CD4-positive, alpha-beta T cell treated with Interleukin-15 for 1 hour (primary cell): ENCODE measurements at places on chromosomes 2 and 18.

DNA sequence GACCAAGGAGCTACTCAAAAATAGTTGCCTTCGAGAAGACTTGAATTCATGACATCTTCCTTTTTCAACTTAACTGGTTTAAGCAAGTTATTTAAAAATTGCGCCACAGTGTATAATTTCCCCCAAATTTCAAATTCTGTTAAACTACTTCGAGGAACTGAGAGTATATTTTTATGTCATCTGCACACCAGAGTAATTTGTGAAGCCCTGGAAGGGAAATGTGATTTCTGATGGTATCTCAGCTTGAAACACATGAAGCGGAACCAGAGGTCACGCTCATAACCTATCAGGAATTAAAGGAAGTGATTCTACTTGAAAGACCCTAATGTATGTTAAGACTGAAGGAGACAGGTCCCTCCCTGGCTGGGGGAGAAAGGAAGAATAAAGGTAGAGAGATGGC lies 33.9 kb upstream of the DARS1 start:
- no peak for DNase-seq

- no peak for DNase-seq
These were observed 13.2 kb downstream of the CFAP65 start for GRCh38 chr2:219028141-219028540.

DNA sequence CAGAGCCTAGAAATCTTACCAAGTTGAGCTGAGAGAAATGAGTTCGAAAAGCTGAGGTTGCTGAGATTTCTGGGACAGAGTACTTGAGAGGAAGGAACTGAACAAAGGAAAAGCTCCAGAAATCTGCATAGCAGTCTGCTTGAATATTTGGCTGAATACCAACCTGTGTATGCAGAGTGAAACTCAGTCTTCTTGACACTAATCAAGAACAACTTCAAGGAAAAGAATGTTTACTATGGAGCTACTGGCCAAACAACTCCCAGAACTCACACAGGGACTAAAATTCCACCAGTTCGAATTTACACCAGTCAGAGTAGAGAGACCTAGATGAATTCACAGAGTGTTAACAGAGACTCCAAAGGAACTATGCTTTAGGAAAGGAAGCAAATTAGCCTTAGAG lies 66.5 kb downstream of the USP37 start:
- DNase-seq: no peak

GRCh38 chr2:133458280-133458679 lies 110.0 kb downstream of the NCKAP5 start:
- no peak for DNase-seq

- DNase-seq: peak; percentile 54
These were observed 86.8 kb upstream of the DNER start for GRCh38 chr2:229800997-229801754.

DNA sequence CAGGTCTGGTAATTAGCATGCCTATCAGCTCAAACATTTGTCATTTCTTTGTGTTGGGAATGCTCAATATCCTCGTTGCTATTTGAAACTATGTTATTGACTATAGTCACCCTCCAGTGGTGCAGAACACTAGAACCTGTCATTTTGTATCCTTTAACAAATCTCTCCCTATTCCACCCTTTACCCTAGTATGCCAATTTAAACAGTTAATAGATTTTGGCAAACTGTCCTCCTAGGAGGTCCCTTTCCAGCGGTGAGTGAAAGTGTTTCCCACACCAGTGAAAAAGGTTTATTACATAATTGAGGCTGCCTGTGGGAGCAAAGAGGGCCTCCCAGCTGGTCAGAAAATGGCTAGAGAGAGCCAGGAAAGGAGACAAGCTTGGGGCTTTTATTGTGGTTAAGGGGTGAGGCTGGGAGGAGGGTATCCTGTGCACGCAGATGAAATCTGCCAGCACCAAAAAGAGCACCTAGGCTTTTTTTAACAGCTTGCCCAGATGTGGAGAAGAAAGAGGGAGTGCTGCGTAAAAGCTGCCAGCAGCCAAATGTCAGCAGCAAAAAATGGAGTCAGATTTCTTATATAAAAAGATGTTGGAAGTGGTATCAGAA lies 1.8 kb upstream of the DRC1 start:
- DNase-seq: no peak

GRCh38 chr2:136133586-136133985 lies 15.6 kb upstream of the CXCR4 start:
- DNase-seq: no peak

- no peak for DNase-seq
These were observed 658.9 kb upstream of the NXPH2 start for GRCh38 chr2:139439100-139439499.

DNA sequence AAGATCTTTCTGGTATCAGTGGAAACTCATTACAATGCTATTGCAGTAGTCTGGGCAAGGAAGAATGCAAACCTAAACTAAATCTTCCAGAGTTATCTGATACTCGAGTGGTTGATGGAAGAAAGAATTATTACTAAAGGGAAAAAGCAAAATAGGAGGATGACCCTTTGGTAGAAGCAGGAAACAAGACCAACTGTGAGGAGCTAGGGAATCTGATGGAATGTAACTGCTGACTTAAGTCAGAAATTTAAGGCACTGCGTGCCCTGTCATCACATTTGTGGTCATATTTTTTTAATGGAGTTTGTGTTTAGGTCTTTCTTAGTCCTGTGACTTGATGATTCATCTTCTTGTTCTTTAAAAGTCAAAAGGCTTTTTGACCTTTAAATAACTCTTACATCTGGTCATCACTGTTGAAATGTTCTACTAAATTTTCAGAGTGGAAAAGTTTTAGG lies 36.5 kb upstream of the ARMC9 start:
- no peak for DNase-seq
